NCI-H1417 (cell line): ENCODE measurements at places on chromosomes 3 and 15.

DNA sequence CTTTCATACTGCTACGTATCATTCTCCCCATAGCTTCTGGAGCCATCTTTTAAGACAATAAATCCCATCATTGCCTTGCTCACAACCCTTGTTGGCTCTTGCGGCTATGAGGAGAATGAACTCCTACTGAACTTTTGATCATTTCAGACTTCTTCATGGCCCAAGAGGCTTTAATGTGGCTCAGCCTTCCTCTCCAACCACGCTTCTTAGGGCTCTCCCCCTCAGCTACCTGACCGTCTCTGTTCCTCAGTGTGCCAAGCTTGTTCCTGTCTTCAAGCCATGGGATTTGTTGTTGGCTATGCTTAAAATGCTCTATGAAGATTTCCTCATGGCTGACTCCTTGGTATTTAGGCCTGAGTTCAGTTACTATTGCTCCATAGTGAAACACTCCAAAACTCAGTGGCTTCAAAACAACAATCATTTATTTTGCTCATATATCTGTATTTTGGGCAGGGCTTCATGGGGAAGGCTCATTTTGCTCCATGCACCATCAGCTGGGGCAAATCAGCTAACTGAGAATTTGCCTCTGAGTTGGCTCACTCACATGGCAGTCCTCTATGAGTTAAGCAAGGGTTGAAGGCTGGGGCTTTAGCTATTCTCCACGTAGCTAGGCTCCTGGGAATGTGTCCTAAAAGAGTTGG, 47.5 kb downstream of the FOXL2 start:
- no peak for DNase-seq

DNA sequence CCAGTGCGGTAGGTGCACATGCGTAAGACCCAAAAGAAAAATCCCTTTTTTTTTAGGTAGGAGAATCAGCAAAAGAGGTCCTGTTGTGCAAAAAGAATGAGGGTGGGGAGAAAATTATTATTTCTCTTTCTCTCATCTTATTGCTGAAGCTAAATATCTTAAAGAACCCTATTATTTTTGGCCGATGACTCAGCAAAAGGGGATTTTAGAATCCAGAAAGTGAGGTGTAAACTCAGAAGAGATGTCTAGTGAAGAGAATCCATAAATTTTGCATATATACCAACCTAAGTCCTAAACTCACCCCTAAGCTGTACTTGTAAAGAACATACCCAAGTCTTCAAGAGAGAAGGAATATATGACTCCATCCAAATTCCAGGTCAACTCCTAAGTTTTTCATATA, 386.3 kb upstream of the ZNF717 start:
- no peak for DNase-seq

GRCh38 chr3:129967761-129968160, 6.8 kb upstream of the TRH start:
- DNase-seq = no peak

- no peak for DNase-seq
These were observed 77.1 kb upstream of the MEX3B start for GRCh38 chr15:82122746-82123400.

DNA sequence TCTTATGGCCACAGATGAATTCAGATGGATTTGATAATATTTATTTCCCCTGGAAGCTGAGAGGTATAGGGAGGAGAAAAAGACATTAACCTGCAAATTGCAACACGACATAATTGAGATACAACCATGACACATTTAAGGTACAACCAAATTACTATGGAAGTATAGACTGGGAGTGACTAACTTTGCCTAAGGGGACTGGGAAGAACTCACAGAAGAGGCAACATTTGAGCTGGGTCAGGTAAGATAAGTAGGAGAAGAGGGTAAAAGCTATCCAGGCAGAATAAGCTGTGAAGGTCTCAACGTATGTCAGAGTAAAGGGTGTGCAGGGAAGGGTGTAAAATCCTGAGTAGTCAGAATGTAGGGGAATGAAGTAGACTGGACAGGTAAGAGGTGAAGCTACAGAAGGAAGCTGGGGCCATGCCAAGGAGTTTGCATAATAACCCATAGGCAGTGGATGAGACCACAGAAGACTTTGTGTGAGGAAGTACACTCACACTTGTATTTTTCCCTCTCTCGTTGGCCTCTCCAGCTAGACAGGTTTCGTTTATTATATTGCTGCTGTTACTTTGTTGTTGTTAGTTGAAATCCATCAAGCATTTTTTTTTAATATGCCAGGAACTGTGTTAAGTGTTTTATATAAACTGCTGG, 28.0 kb upstream of the PTX3 start:
- no peak for DNase-seq

DNA sequence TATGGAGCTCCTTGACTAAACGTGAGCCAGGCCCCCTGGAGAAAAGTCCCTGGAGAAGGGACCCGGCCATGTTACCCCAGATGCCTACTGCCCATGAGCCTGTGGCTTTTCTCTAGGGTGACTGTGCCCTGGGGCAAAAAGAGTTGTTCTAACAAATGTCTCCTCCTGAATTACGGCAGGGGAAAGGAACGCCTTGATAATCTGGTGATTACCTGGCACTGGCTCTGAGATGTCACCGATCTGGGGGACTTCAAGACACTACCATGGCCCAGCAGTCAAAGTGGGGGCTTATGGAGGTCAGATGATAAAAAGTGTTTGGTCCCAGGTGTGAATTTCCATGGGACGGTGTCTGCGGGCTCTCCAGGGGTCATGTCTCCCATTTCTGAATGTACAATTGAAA, 140.7 kb downstream of the KLF13 start:
- no peak for DNase-seq

DNA sequence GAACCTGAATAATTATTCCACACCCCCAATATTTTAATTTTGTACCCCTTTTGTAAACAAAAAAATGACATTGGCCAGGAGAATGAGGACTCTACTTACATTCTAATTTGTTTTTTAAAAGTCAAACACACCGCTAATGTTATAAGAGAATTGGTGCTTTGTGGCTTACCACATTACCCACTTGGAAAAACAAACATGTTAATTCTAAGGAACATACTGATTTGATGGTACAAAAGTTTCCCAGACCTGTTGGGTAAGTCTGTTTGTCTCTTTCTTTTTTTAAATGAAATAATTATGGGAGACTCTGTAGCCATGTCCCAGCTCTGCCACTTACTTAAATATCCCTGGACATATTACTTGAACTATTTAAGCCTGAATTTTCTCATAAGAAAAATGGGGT, 352.5 kb upstream of the C2CD4B start:
- DNase-seq = no peak

- no peak for DNase-seq
These were observed 75.0 kb downstream of the TTBK2 start for GRCh38 chr15:42845581-42845980.

- peak; percentile 90 for DNase-seq
These were observed 94.2 kb downstream of the THRB start for GRCh38 chr3:24400450-24400849.

DNA sequence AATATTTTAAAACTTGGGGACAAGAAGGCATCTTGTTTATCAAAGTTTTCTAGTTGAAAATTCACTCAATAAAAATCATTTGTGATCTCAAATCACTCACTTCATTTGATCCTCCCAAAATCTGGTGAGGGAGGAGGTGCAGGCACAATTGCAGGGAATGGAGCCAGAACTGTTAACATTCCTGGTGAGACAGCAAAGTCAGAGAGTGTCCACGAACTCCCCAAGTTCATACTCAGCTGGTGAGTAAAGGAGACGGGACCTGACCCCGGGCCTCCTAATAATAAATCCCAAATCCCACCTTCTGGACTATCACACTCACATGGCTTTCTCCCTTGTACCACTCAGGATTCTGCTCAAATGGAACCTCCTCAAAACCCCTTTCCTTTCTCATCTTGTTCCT, 252.3 kb upstream of the LRTM1 start:
- no peak for DNase-seq

DNA sequence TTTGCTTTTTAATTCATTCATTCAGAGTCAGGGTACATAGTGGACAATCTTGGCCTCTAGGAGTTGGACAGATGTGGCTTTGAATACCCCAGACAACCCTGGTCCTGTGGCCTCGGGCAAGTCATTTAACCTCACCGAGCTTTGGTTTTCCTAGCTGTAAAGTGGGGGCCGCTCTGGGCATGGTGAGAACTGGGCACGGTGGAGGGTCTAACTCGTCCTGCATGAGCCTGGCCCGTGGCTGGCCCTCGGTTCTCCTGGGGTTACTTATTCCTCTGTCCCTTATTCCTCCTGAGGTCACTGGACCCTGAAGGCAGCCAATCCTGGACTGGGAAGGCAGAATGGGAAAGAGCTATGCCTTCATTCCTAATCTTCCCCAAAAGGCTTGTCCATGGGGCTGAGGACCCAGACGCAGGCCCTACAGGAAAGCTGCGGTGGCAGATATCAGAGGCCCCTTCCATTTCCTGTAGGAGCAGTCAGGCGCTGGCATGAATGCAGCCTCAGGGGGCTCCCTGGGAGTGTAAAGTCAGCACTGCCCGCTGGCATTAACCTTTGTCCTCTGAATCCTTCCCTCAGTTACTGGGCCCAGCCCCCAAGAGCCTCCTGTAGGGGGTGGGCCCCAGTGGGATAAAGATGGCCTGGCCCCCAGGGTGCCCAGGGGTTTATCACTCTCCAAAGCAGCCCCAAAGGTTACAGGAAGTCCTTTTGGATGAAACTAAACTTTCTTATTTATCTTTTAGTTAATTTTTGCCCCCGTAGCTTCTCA, 17.9 kb upstream of the SEC13 start:
- no peak for DNase-seq

DNA sequence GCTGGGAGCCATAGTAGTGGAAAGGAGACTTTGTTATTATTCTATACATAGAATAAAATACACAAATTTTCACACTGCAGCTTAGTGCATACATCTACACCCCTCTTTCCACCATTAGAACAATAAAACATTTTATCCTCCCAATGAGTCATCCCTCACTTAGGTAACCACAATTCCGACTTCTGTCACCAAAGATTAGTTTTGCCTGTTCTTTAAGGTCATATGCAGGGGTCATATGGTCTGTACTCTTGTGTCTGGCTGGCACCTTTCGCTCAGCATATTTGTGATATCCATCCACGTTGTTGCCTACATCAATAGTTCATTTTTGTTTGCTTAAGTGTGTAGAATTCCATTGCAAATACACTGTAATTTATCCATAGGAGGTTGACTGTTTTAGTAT, 399.4 kb downstream of the SHQ1 start:
- DNase-seq = no peak

GRCh38 chr3:177468816-177469215, 271.5 kb upstream of the TBL1XR1 start:
- no peak for DNase-seq

- no peak for DNase-seq
These were observed 58.5 kb downstream of the CTDSPL start for GRCh38 chr3:37920156-37920699.

DNA sequence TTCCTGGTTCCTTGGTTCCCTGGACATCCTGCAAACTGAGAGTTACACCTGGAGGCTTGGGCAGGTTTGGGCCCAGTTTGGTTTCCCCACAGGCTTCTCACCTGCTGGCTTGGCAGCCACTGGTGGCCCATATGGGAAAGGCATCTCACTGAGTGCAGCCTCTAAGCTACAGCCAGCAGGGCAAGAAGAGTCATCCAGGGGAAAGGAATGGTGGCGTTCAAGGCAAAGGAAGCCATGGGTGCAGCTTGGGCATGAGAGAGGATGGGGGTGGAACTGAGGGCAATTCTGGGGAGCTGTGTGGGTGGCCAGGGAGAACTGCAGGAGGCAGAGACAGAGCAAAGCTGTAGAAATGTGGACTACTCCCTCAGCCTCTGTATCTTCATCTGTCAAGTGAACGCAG, 106.4 kb downstream of the EPHB1 start:
- no peak for DNase-seq

GRCh38 chr3:123464211-123464610, 15.3 kb upstream of the ADCY5 start:
- DNase-seq = no peak

- no peak for DNase-seq
These were observed 162.8 kb downstream of the ARRDC4 start for GRCh38 chr15:98123297-98123696.

DNA sequence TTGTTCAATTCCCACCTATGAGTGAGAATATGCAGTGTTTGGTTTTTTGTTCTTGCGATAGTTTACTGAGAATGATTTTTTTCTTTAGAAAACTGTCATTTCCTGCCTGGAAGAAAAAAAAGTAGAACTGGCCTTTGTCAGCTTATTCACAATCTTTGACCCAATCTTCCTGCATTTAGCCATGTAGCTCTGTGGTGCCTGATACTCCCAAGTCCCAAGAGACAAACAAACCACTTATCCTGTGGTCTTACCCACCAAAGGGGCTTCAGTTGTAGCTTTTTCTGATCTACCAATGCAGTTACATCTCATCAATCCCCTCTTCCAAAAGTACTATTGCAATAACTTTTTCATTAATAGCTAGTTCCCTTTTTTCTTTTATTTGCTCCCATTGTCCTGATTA, 444.6 kb downstream of the GRM7 start:
- no peak for DNase-seq

- no peak for DNase-seq
These were observed 33.8 kb downstream of the MRAS start for GRCh38 chr3:138381950-138382715.

GRCh38 chr3:71072986-71073385, 510.5 kb downstream of the FOXP1 start:
- no peak for DNase-seq

- DNase-seq = no peak
These were observed 131.8 kb downstream of the NEK11 start for GRCh38 chr3:131158434-131158833.

DNA sequence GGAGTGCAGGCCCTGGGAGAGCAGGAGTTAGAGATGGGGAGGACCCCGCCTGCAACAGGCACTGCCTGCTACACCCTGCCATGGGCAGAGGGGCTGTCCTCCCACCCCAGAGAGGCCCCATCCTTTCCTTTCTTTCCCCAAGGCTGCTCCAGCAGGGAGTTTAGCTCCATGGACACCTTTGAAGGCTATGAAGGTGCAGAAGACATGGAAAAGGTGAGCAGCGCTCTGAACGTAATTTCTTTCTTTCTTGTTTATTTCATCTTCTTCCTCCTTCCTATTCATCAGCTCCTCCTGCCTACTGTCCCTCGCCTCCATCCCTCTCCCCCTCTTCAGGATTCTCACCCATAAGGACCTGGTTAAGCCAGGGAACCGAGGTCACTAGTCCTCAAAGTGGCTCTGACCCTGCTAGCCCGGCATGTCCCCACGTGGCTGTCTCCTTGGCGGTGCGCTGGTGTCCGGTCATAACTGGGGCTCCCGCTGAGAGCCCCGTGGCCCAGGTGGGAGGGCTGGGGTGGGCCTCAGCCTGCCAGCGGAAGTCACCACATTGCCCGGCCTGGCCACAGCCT, 16.0 kb upstream of the ADIPOQ start:
- no peak for DNase-seq

DNA sequence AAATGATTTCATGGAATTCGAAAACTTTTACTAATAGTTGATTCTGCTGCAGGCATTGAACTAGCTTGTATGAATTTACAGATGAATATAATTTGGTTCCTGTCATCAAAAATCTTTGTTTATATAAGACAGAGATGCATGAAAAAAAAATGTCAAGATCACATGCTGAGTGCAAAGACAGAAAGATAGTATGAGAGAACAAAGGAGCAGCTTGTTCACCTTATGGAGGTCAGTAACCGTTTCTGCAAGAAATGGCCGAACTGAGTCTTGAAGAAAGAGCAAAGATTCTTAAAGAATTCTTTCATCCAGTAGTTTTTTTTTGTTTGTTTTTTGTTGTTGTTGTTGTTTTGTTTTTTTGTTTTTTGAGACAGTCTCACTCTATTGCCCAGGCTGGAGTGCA, 450.6 kb downstream of the TUSC7 start:
- no peak for DNase-seq
